CD4-positive, alpha-beta T cell treated with Interleukin-10 for 1 hour (primary cell): ENCODE measurements at places on chromosomes 7 and 10.

GRCh38 chr7:138238734-138239659 is 162.7 kb downstream of the AKR1D1 start:
- DNase-seq: no peak

DNA sequence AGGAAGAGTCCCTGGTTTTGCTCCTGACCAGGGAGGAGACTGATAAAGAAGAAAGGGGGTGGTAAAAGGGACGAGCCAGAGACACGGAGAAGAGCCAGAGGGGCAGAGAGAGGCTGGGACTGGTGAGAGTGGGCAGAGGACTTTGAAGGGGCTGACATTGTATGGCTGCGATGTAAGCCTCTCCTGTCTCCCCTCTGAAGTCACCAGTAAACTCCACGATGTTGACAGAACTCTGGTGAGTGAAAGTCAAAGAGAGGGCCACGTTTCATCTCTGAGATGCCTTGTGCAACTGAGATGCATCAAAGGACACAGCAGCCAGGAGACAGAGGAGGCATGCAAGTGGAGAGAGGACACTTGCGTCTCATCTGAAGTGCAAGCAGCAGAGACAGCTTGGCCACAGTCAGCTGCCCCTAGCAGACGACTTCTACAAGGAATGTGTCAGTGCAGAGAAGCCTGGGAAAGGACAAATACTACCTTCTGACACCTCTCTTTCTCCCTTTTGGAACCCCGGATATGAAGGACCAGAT is 54.3 kb downstream of the SMKR1 start:
- DNase-seq: no peak

DNA sequence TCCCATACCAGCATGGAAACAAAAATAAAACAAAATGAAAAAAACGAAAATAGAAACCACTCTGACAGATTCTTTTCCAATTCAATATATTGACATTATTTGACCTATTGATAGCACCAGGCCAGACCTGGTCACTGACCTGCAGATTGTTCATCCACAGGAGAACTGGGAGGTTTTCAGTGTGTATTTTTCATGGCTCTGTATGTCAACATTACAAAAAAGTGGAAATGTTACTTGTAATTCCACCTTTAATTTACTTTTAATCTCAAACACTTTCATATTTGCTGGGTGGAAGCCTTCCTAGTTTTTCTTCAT is 2.9 kb downstream of the HKDC1 start:
- no peak for DNase-seq

- DNase-seq: no peak
These were observed 155.4 kb downstream of the ADK start for GRCh38 chr10:74306227-74306982.

DNA sequence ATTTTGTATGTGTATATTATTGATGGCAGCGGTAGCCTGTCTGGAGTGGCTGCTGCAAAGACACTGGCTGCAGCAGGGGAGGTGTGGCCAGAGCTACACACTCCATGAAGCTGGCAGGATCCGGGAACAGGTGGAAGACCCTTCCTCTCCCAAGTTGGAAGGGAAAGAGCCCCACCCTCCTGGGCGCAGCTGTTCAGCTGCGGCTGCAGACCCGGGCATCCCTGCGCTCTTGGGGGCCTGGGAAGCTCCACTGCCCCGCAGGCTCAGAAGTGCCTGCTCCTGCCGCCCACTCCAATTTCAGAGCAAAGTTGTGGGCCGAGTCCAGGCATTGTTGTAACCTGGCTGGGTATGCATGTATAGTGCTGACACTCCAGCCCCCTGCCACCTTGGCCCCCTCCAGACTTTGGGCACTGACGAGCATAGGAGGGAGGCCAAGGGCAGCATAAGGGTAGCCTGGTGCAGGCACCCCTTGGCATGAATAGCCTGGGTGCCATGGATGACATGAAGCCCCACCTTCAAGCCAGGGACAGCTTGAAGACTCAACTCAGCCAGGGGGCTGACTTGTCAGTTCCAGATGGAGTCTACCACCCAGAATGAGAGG is 90.7 kb upstream of the TMEM168 start:
- no peak for DNase-seq

DNA sequence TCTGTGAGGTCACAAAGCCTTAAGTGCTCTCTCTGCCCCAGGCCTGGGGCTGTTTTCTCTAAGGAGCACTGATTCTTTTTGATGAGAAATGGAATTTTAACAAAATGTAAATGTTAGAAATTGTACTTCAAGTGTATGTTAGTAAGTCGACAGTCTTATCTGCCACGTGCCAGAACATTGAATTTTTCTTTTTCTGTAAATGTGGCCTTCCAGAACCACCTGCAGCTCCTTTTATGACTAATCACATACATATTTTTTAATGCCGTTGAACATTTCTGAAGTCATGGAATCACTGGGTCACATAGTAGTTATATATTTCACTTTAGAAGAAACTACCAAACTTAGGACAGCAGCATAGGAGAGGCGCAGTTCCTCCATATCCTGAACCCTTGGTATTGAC is 38.0 kb downstream of the UBE3C start:
- DNase-seq: no peak

GRCh38 chr10:74418285-74418872 is 267.4 kb downstream of the ADK start:
- no peak for DNase-seq

- DNase-seq: no peak
These were observed 67.8 kb downstream of the EBF3 start for GRCh38 chr10:129896136-129896859.

GRCh38 chr10:133511408-133511807 is 15.8 kb upstream of the CYP2E1 start:
- DNase-seq: no peak

DNA sequence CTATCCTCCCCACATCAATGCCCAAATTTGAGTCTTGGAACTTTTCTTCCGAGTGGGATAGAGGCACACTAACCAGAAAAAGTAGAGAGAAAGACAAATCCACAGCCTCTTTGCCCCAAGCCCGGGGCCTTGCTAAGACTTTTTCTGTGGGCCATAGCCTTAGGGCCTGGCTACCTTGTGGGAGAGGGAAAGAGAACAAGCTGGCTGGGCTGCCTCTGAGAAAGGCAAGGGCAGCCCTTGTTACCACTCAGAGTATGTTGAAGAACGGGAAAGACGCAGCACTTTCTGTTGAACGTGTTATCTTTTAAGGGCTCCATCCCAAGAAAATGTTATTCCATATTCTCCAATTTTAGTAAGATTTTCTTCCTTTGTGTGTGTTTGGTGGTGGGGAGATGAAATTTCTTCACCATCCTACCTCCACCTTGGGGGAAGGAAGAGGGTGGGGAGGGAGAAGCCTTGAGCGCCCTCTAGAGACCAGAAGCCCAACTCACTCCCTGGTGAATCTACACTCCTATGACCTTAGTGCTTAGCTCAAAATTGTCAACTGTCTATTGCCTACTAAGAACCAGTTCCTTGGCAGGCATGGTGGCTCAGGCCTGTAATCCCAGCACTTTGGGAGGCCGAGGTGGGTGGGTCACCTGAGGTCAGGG is 3.9 kb upstream of the NRF1 start:
- peak; percentile 62 for DNase-seq

GRCh38 chr10:1535301-1535965 is 201.9 kb downstream of the ADARB2 start:
- DNase-seq: no peak

- DNase-seq: no peak
These were observed 192.5 kb downstream of the GFRA1 start for GRCh38 chr10:116080553-116080952.

DNA sequence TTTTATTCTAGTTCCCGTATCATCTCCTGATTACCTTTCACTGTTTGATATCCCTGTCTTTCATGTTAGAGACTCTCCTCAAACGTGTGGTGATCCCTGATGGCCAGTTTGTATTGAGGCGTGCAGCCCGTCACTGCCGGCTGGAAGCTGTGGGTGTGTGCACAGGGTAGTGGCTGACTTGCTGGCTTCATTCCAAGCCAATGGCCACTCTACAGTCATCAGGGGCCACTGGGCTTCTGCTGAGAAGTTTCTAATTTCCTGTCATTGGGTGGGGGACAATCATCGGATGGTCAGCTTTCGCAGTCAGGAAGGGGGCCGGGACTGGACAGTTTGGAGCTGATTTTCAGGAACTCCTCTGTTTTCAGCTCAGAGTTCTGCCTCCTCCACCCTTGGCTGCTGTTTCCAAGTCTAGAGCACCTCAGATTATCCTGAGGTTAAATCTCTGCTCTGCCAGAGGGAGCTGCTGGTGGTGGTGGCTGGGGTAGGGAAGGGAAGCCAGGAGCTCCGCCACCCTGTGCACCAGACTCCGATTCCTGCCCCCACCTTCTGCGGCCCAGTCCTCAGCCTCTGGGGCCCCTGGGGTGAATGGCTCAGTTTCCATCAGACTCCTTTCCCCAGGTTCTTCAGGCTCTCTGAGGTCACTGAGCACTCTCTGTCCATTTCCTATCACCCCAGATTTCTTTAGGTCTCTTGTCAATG is 34.9 kb downstream of the BAIAP2L1 start:
- no peak for DNase-seq

DNA sequence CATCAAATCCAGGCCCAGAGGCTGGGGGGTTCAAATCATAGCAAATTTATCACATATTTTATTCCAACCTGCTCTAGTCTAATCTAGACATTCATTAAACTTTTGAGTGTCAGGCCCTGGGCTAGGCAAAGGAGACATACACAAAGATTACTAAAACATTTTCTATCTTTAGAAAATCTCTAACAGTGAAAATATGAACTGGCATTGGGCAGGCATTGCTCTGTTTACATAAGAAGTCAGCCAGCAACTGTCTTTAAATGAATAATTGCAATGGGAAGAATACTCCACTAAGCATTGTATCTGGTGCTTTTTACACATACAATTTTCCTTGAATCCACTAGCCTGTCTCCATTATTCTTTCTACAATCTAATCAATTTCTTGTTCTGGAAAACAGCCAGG is 222.5 kb upstream of the LRRN3 start:
- DNase-seq: no peak

DNA sequence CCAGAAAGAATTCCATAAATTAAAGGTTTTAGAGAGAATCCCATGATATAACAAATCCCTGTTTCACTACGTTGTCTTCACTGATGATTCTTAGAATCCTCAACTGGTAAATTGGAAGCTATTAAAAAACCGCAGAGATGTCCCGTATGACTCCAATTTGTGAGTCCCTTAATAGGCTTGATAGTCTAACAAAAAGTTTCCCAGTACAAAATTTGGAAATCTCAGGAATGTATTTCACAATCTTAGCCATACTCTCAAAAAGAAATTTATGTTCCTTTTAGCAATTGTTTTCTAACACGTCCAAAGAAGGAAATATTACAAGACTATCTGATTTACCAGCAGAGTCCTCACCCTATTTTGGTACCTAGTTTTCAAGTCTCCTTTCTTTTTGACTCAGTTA is 2.5 kb downstream of the TES start:
- no peak for DNase-seq

DNA sequence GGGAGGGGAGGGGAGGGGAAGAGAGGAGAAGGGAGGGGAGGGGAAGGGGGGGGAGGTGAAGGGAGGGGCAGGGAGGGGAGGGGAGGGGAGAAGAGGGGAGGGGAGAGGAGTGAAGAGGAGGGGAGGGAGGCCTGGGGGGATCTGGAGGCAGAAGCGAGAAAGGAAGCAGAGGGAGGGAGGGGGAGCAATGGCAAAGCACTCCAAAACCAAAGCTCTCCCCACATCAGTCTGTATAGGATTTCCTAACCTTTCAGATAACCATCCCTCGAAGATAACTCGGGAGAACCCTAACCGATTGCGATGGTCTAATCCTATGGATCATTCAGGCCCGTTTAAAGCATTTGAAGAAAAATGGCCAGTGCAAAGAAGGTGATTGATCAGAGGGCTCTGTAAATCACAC is 19.0 kb downstream of the EBF3 start:
- no peak for DNase-seq

DNA sequence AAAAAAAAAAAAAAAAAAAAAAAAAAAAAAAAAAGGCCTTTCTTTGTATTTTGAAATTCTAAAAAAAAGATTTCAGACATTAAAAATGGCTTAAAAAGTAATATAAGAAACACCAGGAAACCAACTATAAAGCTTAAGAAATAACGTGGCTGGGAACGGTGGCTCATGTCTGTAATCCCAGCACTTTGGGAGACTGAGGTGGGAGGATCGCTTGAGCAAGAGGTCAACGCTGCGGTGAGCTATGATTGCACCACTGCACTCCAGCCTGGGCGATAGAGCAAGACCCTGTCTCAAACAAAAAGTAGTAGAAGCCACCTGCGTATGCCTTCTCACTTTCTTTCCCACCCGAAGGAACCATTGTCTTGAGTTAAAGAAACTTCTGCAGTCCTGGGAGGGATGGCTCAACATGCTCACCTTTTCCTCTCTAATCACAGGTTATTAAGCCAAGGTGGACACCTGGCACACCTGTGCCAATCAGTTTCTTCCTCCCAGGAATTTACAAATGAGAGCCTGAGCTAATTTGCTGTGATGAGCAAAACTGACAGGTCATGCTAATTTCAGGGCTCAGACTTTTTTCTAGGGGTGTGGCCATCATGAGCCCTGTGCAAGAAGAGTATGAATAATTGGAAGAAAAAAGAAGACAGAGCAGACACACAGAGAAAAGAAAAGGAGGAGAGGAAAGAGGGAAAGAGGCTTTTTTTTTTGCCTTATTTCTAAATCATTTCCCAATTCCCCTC is 72.0 kb upstream of the PARD3 start:
- DNase-seq: no peak

DNA sequence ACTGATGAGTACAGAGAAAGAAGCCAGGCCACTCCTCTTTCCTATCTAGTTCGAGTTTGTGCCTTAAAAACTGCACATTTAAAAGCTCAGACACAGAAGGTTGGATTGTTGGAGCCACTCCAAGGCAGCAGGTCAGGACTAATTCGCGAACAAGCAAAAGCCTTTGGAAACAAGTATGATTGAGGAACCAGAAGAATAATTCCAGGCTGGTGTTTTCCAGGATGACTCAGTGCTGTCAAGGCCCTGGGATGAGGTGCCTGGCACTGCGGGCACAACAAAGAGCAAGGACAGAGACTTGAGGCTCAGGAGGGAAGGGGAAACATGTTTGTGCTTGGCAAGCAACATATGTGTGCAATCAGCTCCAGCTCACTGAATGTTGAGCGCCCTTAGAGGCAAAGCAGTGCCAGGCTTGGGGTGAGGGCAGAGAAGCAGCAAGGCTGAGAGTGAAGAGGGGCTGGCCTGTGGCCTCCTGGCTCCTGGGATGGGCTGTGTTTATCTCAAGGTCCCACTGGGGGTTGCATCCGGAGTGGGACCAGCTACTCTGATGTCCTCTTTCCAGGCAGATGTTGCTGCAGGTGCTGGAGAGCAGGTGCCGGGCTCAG is 44.1 kb downstream of the VSTM4 start:
- DNase-seq: no peak

- no peak for DNase-seq
These were observed 157.9 kb downstream of the NRF1 start for GRCh38 chr7:129769400-129769774.

GRCh38 chr10:80412486-80412885 is 4.1 kb downstream of the PRXL2A start:
- no peak for DNase-seq

DNA sequence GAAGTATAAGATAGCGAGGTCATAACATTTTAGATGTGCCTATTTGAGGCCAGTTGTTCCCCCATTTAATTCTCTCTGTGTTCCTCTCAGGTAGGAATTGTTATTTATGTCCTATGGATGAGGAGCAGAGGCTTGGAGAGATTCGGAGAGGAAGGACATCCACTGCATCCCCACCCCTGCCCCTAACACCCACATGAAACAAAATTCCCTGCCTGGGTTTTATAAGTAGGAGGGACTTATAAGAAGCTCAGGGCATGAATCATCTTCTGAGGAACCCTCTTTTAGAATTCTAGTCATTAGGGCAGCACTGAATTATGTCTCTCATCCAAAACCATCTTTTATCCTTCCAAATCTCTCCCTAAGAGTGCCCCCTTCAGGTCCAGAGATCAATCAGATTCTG is 5.0 kb downstream of the CHAT start:
- DNase-seq: no peak
